Activated CD4-positive, alpha-beta T cell treated with anti-CD3 and anti-CD28 coated beads, Interleukin-2, amount 50 U/mL, for 1 hour (primary cell): ENCODE measurements at places on chromosomes 3 and 15.

GRCh38 chr3:106303766-106304165 is 435.0 kb upstream of the CBLB start:
- DNase-seq = no peak

GRCh38 chr15:56366211-56366610 is 985 bp downstream of the TEX9 start:
- no peak for DNase-seq

DNA sequence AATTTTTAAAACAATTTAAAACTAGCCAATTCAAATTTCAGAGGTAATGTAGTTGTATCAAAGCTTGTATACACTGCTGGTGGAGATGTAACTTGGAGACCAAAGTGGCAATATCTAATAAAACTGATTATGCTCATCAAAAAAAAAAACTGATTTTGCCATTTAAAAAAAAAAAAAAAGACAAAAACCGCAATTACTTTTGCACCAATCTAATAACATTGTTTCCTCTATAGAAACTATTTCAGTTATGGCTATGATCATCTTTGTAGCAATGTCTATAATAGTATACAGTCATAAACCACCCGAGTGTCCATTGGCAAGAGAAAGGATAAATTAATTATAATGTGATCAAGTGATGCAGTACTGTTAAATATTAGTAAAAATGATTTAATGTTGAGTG is 149.3 kb upstream of the SEMA6D start:
- DNase-seq = no peak

DNA sequence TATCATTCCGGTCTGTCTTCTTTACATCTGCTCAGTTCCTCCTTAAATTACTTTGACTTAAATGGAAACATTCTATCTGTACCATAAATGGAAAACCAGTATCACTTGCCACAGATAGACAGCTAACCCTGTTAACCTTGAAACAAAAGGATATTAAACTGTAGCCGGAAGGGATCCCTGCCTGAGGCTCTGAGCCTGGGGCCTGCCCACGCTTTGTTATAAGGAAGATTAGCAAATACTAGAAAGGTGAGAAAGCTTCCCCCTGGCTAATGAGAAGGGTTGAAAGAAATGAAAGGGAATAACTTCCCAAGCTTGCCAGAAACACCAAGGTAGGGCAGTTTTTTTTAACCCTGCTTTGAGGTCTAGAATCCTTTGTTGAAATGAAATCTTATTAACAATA is 927.6 kb downstream of the FHIT start:
- no peak for DNase-seq

DNA sequence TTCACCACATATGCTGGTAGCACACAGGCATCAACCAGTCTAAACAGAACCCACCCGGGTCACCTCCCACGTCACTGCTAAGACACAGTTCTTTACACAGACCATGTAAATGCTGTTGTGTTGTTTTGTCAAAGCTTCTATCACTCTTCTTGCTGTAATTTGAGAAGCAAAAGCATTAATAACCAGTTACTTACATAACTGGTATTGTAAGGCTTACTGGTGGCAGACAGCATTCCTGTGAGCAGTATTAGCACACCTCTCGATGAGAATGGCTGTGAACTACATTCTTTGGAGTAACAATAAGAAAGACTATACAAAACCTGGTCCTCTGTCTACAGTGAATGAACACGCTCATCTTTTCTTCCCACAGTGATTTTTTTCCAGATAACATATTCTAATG is 479.2 kb downstream of the LPP start:
- no peak for DNase-seq

GRCh38 chr3:188635258-188636042 is 481.5 kb downstream of the LPP start:
- DNase-seq = no peak

- no peak for DNase-seq
Measured at GRCh38 chr3:14455571-14456317, 53.3 kb downstream of the SLC6A6 start.

- no peak for DNase-seq
Measured at GRCh38 chr3:126753191-126754160, 49.4 kb downstream of the CHCHD6 start.

DNA sequence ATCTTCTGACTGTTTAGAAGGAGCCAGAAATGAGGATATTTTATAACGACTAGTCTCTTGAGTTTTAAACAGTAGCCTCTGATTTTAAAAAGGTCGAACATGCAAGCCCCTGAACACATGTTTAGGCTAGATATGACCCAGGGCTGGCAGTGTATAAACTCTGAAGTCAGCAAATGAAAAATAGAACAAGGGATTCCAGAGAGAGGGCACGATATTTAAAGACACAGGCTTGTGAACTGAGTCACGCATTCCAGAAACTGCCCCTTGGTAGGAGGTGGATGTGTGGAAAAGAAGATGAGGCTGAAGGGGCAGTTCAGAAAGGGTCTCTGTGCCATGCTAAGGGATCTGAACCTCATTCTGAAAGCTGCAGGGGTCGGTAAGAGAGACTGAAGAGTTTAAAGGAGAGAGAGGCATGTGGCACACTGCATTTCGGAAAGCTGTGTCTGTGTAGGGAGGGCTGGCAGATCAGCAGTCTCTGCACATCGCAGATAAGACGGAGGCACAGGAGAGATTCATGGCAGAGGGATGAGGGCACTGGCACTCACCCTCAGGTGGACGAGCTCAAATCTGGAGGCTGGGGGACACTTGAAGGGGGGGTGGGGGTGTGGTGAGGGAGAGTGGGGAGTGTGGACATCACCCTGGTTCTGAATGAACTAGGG is 22.1 kb downstream of the ST8SIA2 start:
- no peak for DNase-seq

GRCh38 chr3:149021830-149022229 is 30.5 kb downstream of the GYG1 start:
- DNase-seq = no peak

DNA sequence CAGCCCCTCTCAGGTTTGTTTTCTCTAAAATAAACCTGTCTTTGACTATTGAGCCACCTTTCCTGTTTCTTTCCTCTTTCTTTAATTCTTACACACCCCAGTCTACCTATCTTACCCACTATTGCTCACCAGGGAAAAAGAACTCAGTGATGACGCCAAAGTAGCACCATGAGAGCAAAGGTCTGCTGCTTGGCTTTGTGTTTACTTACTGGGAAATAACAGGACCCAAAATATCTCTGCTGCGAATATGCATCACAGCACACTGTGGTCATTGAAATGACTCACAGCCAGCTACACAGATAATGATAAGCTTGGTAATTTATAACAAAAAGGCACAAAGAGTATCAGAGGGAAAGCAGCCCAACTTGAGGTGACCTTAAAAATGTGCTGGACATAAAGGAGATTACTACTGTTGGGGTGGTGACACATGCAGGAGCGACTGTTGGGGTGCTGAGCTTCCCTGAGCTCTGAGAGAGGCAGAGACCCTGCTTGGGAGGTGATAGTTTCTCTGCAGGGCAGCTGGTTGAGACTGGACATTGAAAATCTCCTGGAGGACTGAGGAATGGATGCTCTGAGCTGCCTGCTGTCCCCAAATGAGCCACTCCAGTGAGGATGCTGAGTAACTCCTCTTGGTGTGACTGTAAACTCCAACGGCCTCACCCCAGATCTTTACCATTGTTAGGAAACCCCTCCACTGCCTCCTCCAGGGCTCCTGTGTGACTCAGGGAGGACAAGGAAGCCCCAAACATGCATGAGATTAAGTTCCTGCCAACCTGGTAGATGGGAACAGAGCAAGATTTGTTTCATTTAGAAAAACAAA is 14.5 kb downstream of the EFCAB12 start:
- no peak for DNase-seq
